ENCODE measurements at places on chromosomes 5 and 9. TPM values are rescaled to one million over a fixed set of nuclear protein-coding genes. Genes with fewer than 3 reads are reported as not detected.

- no peak for DNase-seq
These were observed 155.2 kb upstream of the PHYKPL start for GRCh38 chr5:178387856-178388190.

The AQP3 gene
- total RNA-seq: 15.9 TPM

The PITX1 gene
- total RNA-seq: 32.6 TPM

GRCh38 chr9:109171926-109172325, 4.9 kb upstream of the FRRS1L start:
- DNase-seq: peak; percentile 80

The LRSAM1 gene
- 5.7 TPM for total RNA-seq

DNA sequence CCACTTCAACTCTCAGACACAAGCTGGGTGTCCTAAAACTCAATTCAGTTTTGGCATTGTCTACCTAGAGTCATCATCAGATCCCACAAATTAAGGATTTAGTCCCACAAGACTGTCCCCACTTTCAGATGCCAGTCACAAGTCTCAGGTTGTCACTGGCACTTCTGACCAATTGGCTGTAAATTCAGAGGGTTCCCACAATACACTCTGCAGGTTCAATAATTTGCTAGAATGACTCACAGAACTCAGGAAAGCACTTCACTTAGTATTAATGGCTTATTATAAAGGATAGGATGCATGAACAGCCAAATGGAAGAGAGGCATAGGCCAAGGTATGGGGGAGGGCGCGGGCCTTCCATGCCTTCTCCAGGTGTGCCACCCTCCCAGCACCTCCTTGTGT, 209.1 kb downstream of the SREK1 start:
- DNase-seq: no peak

The PLAC8L1 gene
- not detected for total RNA-seq

The IFNA2 gene
- not detected for total RNA-seq

The SAXO1 gene
- under 0.01 TPM for total RNA-seq

DNA sequence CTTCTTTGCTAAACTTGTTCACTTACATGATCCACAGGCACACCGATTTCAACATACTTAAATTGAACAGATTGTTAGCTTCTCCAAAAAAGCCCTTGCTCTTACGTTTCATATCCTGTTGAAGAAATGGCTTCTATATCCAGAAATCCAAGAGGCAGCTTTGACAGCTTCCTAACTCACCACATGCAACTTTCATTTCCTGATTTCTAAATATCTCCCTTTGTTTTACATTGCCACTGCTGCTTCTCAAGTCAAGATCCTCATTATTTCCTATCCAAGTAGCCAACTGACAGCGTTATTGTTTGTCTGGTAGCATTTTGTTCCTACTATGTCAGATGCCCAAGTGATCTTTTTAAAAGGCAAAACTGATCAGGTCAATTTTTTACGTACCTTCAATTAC, 913.2 kb upstream of the TYRP1 start:
- DNase-seq: no peak

- DNase-seq: no peak
These were observed 857 bp downstream of the FAM169A start for GRCh38 chr5:74865256-74865803.

GRCh38 chr5:150227606-150228273, 37.9 kb downstream of the SLC6A7 start:
- peak; percentile 22 for DNase-seq

The PCDHA9 gene
- not detected for total RNA-seq

DNA sequence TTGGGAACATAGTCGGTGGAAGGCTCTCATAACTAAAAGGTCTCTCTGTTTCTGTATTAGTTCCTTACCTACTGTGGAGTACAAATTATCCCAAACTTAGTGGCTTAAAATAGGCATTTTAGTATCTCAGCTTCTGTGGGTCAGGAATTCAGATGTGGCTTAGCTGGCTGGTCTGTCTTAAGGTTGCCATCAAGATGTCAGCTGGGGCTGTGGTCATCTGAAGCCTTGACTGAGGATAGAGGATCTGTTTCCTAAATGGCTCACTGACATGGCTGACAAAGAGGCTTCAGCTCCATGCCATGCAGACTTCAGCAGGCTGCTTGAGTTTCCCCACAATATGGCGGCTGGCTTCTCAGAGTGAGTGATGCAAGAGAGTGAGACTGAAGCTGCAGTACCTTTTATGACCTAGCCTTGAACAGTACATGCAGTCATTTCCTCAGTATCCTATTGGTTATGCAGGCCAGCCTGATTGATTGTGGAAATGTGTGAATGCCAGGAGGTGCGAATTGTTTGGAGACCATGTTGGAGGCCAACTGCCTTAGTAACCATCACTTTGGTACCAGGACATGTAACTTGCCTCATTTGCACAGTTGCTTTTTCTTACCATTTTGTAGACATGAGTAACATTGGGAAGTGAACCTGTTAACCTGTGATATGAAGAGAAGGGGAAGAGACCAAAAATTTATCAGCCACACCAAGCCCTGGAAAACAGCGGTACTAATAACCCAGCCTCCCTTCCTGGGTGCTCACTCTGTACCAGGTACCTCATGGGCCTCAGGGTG, 152.8 kb upstream of the IER5L start:
- peak; percentile 38 for DNase-seq

- DNase-seq: no peak
These were observed 89.6 kb upstream of the CACNA1B start for GRCh38 chr9:137787786-137788505.

GRCh38 chr9:35395076-35395705, 94.7 kb upstream of the RUSC2 start:
- no peak for DNase-seq

DNA sequence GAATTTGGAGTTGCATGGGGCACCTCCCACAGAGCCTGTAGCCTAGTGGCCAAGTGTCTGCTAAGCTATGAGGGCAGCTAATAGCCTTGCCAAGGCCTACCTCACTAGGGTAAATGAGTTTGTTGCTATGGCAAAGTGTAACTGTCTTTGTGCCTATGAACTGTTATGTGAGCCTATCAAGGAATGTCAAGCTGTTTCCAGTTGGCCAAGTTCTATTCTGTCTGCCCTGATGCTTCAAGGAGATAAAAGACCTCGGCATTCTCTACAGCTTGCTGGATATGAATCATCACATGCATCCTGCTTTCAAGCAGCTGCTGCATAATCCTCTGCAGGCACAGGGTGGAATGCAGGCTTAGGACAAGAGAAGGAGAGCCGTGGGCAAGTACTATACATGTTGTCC, 69.8 kb upstream of the CCDC112 start:
- DNase-seq: peak; percentile 76

The SPINK1 gene
- total RNA-seq: not detected

GRCh38 chr5:171850324-171850947, 64.8 kb downstream of the SMIM23 start:
- peak; percentile 27 for DNase-seq

The HTR4 gene
- not detected for total RNA-seq

DNA sequence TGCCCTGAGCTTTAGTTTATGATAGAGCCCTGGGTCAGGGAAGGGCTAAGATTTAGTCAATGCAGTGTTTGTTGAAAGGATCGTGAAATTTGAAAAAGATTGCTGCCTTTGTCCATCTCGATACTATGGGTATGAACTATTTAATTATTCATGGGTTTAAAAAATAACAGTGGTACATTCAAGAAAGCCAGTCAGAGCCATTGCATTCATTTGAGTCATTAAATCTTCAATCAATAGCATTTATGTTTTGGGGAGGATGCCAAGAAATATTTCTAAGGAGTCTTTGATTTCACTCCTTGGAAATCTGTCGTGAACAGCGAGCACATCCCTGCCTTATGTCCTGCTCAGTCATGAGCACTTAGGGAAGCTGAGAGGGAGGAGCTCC, 54.4 kb upstream of the LRRTM2 start:
- no peak for DNase-seq

The NR6A1 gene
- 1.2 TPM for total RNA-seq

DNA sequence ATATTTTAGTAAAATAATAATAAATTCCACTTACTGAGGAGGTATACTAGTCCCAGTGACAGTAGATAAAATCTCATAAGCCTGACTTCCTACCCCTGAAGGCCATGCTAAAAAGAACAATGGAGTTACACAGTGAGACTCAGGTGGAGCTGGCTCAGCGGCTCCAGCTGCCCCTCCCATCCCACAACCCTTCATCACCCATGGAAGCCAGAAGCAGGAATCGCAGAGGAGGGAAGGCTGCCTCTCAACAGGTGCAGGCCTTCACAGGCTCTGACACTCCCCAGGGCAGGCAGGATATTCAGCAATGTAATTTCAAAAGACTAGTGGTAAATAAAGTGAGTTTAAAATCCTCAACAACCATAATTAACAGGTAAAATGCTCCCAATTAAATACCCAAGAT, 67.5 kb downstream of the FANCC start:
- DNase-seq: no peak

- DNase-seq: no peak
These were observed 48.0 kb downstream of the SARDH start for GRCh38 chr9:133690081-133690561.

DNA sequence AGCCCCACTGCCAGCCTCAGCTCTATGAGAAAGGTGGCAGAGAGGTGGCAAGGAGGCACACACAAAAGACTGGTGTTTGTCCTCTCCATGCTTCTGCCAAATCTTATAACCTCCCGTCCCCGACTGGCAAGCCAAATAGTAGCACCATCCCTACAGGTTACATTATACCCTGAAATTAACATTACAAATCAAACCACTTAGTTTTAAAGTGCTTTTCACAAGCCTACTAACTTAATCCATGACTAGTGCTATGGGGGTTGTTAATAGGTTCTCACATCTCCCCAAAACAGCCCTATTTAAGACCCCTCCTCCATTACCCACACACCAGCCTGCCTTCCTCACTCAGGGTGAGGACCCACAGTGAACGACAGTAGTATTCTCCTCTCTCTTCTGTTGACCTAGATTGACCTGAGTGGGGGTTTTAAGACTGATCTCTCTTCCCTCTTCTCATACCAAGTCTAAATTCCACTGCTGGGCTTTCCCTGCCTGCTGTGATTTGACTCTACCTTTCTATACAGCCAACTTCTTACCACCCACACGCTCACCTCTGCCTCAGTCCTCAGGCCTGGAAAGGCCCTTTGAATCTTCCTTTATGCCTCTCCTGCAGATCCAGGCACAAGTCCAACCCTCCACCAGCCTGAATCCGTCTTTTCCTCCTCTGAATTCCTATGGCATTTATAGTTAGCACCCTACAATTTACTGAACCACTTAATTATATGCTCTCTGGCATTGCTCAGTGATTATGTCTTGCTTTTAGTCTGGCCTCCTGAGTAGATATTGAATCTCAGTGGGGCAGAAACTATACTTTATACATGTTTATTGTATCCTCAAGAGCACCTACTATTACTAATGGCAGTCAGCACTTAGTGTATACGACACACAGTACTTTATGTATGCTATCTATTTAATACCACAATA, 116.1 kb downstream of the TMEM174 start:
- no peak for DNase-seq

- DNase-seq: peak; percentile 21
These were observed 724 bp downstream of the NR2F1-AS1 start for GRCh38 chr5:93580063-93580926.

DNA sequence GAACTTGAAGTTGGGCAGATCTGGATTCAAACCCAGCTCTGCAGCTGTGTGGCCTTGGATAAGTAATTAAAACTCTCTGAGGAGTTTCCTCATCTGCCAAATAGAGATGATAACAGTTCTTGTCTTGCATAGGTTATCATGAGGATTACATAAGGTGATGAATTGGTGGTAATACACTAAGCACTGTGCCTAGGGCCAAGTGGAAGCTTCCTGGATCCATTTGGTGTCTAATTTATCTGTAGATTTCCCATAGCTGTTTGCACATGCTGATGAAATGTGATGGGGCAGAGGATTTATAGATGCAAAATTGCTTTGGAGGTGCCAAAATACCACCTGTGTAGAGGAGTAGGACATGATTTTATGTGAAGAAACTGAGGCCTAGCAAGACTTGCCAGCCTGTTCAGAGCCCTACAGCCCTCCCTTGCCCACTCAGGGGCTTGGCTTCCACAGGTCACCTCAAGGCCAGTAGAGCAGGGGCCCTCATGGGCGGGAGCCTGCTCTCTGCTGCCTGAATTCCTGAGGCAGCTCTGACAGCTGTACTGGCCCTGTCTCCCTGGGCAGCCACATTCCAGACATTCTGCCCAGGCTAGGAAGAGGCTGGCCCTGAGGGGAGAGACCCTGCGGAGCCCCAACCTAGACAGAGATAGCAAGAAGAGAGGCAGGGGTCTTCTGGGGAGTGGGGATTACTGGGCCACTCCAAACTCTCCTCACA, 5.9 kb upstream of the FAT2 start:
- no peak for DNase-seq

The PCDH12 gene
- total RNA-seq: not detected

- peak; percentile 47 for DNase-seq
These were observed 235.7 kb downstream of the HSPA4 start for GRCh38 chr5:133287500-133287899.

GRCh38 chr5:157059891-157060290, 975 bp upstream of the HAVCR1 start:
- no peak for DNase-seq

The PAIP1 gene
- 222 TPM for total RNA-seq

DNA sequence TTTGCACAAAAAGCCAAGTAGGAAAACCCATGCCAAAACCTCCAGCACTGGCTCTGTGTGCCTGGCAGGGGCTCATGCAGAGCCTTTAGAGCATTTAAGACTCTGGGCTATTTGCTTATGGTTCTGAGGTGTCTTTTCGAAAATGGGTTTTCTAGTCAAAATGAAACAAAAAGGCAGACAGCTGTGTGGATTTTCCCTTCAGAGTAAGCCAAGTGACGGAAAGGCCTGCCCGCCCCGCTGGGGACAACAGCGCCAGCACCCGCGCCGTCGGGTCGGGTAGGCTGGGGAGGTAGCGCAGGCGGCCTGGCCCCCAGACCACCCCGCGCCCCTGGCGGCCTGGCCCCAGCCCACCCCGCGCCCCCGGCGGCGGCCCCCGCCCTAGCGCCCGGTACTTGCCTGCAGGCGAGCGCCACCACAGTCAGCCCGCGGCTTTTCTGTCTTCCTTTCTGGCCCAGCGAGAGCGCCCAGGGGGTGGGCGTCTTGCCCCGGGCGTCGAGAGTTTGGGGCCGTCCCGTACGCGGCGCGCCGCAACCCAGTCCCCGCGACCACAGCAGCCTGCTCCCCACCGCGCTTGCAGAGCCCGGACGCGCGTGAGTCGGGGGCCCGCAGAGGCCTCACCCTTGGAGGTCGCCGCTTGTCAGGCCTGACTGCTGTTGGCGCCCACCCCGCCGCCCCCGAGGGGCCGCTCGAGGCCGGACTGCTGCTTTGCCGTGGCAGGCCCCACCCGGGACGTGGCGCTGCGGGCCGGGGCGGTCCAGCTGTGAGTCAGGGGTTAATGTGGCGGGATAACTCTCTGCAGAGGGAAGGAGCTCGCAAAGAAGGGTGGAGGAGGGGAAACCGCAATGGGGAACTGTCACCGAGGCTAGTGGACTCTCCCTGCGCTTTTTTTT, at the start of gene TICAM2:
Gene TICAM2 (minus strand): TSS at position 779 of the 890 bp plus-strand sequence. CDS start 21,223 bp downstream, outside the sequence.
- DNase-seq: peak; percentile 46

The PIP5K1B gene
- not detected for total RNA-seq

- DNase-seq: no peak
These were observed 155.4 kb downstream of the DOCK8 start for GRCh38 chr9:370086-370485.

- DNase-seq: no peak
These were observed 105.6 kb downstream of the ADAMTSL1 start for GRCh38 chr9:18579536-18579935.
